ENCODE measurements at places on chromosomes 16 and 17. TPM values are rescaled to one million over a fixed set of nuclear protein-coding genes. Genes with fewer than 3 reads are reported as not detected.

The NPIPB9 gene
- total RNA-seq, result 15.3 TPM

The HOXB7 gene
- 13.4 TPM for total RNA-seq

The TMEM220 gene
- total RNA-seq, result 1.1 TPM

The SLC22A31 gene
- total RNA-seq, result 0.07 TPM

The SALL1 gene
- under 0.01 TPM for total RNA-seq

The MILR1 gene
- total RNA-seq, result 40.3 TPM

The GNAO1 gene
- total RNA-seq, result not detected

Data from thoracic aorta endothelial cell (primary cell).